Dermis blood vessel endothelial cell (primary cell): ENCODE measurements at places on chromosomes 3 and 15. TPM values are rescaled to one million over a fixed set of nuclear protein-coding genes. Genes with fewer than 3 reads are reported as not detected.

Gene CMTM7
- total RNA-seq = 19.1 and 31.3 TPM in 2 replicates

Gene CLRN1
- total RNA-seq = not detected in 2 replicates

Gene GREM1
- 0.47 and 1.2 TPM in 2 replicates for total RNA-seq

Gene GOLGA8J
- total RNA-seq = 0.17 TPM in 1 of 2 replicates, not detected in the other

Gene FRMD4B
- 112 and 117 TPM in 2 replicates for total RNA-seq

Gene ZPLD1
- 0.05 and 0.34 TPM in 2 replicates for total RNA-seq

Gene LSG1
- 58.5 and 72.8 TPM in 2 replicates for total RNA-seq

Gene GOLGA8M
- total RNA-seq = 0.28 and 0.51 TPM in 2 replicates

Gene AGBL1
- total RNA-seq = not detected in 2 replicates

Gene GRM7
- 0.05 TPM in 1 of 2 replicates, not detected in the other for total RNA-seq
